ENCODE measurements at places on chromosomes 7 and 10.
A peak's percentile ranks its signal among the peaks of the same experiment; 100 is the strongest.

DNA sequence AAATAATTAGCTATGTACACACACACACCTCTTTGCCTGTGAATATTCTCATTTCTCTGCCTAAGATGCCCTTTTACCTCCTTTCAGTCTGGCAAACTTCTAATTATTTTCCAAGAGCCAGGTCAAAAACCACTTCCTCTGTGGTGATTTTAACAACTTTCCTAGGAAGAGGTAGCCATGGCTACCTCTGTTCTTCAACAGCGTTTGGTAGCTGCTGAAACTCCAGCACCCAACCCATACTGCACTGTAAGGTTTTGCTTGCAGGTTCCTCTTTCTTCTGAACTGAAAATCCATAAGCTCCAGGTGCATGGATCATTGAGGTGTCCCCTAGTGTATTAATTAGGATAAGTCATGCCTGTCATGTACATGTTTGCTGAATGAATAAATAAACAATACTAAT, 25.6 kb downstream of the NRCAM start:
- DNase-seq = no peak

GRCh38 chr7:43636093-43636492, 53.2 kb downstream of the STK17A start:
- DNase-seq = no peak

DNA sequence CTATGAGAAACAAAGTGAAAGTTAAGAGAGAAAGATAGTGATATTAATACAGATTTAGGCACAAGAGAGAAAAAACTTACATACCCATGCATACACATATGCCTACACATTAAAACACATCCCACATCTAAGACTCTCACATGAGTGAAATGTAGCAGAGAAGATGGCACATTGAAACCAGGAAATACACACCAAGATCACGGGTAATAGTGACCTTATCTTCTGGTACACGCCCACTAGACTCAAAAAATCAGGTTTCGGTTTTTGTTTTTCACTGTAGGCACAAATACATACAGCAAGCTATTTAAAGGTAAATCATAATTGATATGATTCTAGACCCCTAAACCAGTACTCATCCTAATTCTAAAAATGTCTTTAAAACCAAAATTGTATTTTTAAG, 225.2 kb upstream of the TAC1 start:
- DNase-seq = peak; percentile 45

- DNase-seq = peak; percentile 22
These were observed at the start of gene DLG5 for GRCh38 chr10:77926566-77927401. Gene DLG5, minus strand, starts transcription at chr10:77926755. Its CDS starts 235 bp downstream, at chr10:77926520.

GRCh38 chr10:128864554-128865295, 602.3 kb upstream of the MGMT start:
- no peak for DNase-seq

DNA sequence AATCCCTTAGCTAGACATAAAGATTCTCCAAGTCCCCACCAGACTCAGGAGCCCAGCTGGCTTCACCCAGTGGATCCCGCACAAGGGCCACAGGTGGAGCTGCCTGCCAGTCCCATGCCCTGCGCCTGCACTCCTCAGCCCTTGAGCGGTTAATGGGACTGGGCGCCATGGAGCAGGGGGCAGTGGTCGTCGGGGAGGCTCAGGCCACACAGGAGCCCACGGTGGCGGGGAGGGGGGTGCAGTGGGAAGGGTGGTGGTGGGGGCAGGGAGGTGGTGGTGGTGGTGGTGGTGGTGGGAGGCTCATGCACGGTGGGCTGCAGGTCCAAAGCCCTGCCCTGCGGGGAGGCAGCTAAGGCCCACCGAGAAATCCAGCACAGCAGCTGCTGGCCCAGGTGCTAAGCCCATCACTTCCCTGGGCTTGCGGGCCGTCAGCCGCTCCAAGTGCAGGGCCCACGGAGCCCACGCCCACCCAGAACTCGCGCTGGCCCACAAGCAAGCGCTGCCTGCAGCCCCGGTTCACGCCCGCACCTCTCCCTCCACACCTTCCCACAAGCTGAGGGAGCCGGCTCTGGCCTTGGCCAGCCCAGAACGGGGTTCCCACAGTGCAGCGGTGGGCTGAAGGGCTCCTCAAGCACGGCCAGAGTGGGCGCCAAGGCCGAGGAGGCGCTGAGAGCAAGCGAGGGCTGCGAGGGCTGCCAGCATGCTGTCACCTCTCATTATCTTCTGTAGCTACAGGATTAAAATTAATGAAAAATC, 732.5 kb upstream of the POM121L12 start:
- no peak for DNase-seq

DNA sequence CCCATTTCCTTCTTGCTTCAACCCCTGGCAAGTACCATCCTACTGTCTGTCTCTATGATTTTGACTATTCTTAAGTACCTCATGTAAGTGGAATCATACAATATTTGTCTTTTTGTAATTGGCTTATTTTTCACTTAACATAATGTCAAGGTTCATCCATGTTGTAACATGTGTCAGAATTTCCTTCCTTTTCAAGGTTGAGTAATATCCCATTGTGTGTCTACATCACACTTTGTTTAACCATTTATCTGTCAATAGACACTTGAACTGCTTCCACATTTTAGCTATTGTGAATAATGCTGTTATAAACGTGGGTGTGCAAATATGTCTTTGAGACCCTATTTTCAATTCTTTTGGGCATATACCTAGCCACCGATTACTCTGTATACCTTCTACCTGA, 14.0 kb upstream of the CDK14 start:
- no peak for DNase-seq

DNA sequence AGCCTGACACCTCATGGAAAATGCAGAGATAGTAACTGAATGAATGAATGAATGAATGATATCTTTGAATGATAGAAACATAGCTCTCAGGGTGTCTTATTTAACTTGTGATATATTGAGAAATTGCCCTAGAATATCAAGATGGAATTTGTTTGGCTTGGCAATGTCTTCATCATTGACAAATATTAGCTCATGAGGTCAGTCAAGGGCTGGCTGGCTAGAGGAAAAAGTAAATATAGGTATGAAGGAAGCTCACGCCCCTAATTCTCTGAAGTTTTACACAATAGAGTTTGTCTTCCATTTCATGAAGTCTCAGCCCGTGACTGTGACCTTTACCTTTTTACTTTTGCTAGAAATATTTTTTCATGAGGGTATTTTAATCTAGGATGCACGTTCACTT, 305.2 kb downstream of the ADARB2 start:
- no peak for DNase-seq

DNA sequence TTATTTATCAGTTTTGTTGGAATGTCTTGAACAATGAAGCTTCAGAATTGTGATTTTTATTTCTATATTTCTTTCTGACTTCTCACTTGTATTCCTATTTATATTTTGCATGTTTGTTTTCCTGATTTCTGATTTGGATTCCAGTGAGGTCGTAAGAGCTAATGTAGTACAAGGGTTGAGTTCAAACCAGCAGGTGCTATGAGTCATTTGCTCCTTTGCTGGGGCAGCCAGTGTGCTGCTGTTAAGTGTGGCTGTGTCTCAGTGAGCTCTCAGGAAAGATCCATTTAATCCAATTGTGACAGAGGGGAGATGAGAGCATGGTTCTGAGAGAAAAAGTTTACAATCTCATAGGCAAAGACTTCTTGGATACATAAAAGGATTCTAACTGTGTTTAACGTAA, 48.6 kb downstream of the MCU start:
- no peak for DNase-seq

Measured in CD4-positive, alpha-beta T cell treated with Interleukin-17A for 1 hour (primary cell).